ENCODE measurements at places on chromosomes 5 and 9.

DNA sequence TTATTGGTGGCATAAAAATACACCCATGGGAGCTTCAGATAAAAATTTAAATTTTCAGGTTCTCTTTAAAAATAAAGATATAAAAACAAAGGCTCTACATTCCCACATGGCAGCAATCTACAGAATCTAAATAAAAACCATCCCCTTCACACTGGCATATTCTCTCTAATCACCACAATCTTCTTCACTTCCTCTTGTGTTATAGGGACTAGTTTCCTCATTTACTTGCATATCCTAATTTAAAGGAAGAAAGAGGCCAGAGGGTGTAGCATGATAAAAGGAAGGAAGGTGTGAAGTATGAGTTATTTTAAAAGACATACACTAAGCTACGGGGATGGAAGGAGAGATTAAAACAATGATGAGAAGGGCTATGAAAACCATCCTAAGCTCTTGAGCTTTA is 390.5 kb downstream of the ZNF608 start:
- no peak for DNase-seq

- DNase-seq, result no peak
These were observed 169.9 kb downstream of the EFNA5 start for GRCh38 chr5:107500840-107501239.

- no peak for DNase-seq
These were observed 65.3 kb upstream of the NTRK2 start for GRCh38 chr9:84604223-84604622.

- no peak for DNase-seq
These were observed 55.1 kb downstream of the MRPL36 start for GRCh38 chr5:1744393-1745122.

GRCh38 chr9:127873886-127874285 is 3.6 kb downstream of the AK1 start:
- no peak for DNase-seq

GRCh38 chr9:115116421-115117284 is 1.3 kb downstream of the TNC start:
- no peak for DNase-seq

- no peak for DNase-seq
These were observed 1.5 kb downstream of the PIP5K1B start for GRCh38 chr9:68706363-68707201.

DNA sequence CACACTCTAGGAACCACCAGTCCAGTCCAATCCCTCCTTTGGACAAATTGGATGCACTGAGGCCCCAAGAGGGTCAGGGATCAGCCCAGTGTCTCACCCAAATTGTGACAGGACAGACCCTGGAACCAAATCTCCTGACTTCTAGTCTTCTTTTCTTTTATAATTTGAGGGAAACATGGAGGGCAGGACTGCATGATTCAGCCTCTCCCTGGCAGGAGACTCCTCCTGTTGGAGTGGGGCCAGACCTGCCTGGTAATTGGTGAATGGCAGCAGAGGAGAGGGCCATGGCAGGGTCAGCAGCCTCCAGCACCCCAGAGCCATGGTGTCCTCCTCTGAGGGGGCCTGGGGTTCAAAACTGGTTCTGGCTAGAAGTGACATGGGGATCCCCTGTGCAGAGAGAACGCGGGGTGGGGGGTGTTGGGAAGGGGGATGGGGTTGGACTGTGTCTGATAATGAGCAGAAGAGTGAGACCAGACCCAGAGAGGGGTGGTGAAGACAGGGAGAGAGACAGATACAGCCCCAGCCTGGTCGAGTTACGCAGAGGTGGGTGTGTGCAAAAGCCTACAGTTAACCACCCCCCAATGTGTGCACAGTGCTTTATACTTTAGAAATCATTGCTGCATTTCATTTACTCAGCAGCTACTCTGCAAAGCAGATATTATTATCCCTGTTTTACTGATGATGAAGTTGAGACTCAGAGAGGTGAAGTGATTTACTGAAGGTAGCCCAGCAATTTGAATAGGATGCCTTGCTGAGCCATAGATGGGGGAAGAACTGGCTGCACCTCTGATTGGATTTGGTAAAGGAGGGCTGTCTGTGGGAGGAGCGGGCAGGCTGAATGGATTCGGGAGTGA is 3.8 kb upstream of the SYNPO start:
- no peak for DNase-seq

- no peak for DNase-seq
These were observed 997 bp upstream of the RNF130 start for GRCh38 chr5:180072556-180072955.

GRCh38 chr5:1545126-1545804 is 21.5 kb upstream of the LPCAT1 start:
- no peak for DNase-seq

GRCh38 chr5:119168401-119168800 is 97.5 kb downstream of the DMXL1 start:
- no peak for DNase-seq

GRCh38 chr5:89929834-89930233 is 479.7 kb downstream of the CETN3 start:
- DNase-seq, result no peak

GRCh38 chr5:127342364-127342763 is 51.8 kb downstream of the MEGF10 start:
- no peak for DNase-seq

GRCh38 chr5:54862036-54862435 is 123.4 kb downstream of the ESM1 start:
- no peak for DNase-seq

DNA sequence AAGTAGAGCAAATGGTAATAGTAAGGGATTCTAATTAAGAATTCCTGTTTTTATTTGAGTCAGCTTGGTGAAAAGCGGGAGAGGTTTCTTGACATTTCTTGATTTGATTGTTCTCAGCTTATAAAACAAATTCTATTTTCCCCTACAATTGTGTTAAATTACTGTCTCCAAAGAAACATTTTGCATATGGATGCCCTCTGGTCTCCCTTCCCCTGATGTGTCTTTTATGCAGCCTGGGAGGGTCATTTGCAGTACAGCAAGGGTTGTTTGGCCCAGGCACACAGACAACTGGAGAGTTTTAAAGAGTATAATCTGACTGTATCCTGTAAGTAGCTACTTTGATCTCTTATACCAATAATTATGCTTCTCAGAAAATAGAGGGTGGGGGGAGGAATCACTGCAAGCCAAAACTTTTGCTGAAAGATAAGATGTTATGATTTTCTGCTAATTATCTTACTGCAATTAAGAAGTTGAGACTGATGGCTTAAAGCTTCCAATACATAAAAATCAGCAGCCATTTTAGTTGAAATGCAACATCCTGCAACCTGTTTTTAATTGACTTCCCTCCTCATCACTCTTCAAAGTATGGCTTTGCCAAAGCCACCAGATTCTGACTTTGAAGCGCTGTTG is 204.1 kb upstream of the SEMA6A start:
- no peak for DNase-seq

DNA sequence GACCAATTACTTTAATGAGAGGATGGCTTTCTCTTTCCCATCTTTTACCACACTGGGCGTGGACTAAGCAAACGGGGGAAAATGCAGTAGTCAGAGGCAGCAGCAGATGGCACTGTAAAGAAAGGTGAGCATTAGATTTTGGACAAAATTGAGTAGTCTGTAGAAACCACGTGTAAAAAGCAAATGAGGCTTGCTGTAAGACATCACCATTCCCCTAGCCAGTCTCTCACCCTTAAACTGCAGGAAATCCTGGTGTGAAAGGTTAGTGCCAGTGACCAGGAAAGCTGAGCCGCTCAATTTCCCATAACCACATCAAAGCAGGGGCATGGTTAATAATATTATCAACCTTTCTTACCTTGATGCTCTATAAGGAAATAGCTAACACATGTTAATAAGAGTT is 31.8 kb downstream of the SPATA31C2 start:
- no peak for DNase-seq

DNA sequence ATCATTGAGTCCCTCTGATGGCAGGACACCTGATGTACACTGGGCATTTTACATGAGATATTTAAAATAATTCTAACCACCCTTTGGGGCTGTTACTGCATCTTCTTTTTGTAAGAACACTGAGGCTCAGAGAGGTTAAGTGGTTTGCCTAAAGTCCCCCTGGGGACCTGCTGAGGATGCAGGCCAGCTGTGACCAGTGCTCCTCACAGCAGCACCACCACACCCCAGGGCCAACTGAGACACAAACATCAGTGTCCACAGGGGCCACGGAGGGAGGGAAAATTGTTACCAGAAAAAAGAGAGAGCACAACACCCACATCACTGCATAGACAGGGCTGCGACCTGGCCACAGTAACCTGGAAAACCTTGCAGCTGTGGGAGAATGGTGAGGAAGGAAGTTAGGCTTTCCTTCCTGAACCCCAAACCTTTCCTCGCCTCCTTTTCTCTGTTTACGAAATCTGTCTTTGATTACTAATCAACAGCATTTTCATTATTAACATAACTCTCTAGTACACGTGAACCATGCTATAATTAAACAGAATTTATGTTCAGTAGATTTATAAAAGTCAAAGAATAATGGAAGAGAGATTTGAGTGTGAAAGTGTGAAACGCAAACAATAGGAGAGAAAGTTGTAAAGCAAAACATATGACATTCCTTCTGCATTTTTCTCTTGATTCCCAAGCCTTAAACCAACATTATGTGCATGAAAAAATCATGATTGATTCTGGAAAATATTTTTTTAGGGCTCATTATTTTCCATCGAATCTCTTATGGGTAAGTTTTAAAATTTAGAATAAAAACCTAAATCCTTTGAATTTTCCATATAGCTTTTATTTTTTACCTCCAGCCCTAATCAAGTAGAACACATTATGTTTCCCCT is 228.1 kb upstream of the DAPK1 start:
- DNase-seq, result no peak

- DNase-seq, result no peak
These were observed 246.1 kb downstream of the MARCHF11 start for GRCh38 chr5:15933259-15934207.
